ENCODE measurements at places on chromosomes 5 and 9. TPM values are rescaled to one million over a fixed set of nuclear protein-coding genes. Genes with fewer than 3 reads are reported as not detected.

GRCh38 chr9:136662656-136663581 is at the start of gene EGFL7:
EGFL7 (plus strand) TSS chr9:136662916; CDS start chr9:136668283, 5,367 bp downstream.
- no peak for DNase-seq

ENHO gene
- 0.36 TPM for total RNA-seq

DROSHA gene
- 77.7 TPM for total RNA-seq

GRCh38 chr9:128712451-128713410 is 10.4 kb downstream of the PKN3 start:
- DNase-seq: no peak

DNA sequence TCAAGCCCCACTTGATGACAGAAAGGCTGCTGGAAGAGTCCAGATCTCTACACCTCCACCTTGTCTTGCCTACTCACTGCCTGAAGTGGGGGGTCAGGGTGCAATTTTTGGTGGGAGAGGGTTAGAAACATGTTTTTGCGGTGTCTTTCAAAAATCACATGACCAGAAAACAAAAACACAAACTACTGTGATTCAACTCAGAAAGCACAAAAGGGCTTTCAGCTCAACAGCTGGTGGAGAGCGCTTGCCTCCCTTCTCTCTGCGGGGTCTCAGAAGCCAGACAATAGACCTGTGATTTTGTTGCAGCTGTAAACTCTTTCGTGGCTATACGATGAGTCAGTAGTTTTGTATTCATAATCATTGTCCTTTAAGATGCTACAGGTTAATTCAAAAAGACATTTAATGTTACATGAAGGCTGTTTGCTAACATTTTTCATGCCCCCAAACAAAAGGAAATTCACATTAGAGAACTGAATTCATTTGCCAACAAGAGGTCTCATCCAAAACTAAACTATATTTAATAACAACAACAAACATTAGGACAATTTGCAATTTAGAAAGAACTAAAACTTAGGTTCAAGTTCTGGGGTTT is 172.6 kb upstream of the RAI14 start:
- DNase-seq: no peak

SLC23A1 gene
- 0.65 TPM for total RNA-seq

COMMD10 gene
- total RNA-seq: 51.9 TPM

Measured in ureter (tissue), 1 donor.